ENCODE measurements at places on chromosomes 7 and 10.

DNA sequence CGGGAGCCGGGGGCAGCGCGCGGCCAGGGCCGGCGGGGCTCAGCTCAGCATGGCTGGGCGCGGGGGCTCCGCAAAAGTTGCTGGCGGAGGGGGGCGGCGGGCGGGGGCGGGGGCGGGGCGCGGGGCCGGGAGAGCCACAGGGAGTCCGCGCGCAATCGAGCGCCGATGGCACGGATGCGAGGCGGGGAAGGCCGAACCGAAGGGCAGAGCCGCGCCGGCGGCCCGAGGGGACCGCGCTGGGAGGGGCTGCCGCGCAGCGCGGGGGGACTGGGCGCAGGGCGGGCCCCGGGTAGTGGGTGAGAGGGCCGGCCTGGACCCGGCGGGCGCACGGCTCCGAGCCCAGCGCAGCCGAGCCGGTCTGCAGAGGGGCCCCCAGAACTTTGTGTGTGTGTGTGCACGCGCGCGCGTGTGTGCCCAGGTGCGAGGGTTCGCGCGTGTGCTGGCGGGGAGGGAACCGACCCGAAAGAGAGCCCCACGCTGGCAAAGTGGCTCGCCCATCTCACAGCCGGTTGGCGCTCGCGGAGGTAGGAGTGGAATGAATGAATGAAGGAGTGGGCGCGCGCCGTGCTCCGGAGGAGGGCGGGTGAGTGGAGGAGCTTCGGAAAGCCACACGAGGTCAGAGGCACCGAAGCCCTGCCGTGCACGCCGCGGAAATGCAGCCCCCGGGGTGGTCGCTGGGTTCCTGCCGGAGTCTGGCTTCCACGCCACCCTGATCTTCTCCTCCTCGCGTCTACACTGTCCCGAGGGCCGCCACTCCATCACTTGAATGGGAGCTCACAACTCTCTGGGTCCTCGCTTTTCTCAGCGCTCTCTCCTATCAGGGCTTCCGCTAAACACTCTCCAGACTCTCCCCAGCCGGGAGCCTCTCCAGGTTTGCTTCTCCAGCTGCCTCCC lies at the start of gene HIPK2:
Gene HIPK2, minus strand, starts transcription at position 51 of the 894 bp plus-strand sequence. CDS start 375 bp downstream, outside the sequence.
- peak; percentile 42 for DNase-seq

DNA sequence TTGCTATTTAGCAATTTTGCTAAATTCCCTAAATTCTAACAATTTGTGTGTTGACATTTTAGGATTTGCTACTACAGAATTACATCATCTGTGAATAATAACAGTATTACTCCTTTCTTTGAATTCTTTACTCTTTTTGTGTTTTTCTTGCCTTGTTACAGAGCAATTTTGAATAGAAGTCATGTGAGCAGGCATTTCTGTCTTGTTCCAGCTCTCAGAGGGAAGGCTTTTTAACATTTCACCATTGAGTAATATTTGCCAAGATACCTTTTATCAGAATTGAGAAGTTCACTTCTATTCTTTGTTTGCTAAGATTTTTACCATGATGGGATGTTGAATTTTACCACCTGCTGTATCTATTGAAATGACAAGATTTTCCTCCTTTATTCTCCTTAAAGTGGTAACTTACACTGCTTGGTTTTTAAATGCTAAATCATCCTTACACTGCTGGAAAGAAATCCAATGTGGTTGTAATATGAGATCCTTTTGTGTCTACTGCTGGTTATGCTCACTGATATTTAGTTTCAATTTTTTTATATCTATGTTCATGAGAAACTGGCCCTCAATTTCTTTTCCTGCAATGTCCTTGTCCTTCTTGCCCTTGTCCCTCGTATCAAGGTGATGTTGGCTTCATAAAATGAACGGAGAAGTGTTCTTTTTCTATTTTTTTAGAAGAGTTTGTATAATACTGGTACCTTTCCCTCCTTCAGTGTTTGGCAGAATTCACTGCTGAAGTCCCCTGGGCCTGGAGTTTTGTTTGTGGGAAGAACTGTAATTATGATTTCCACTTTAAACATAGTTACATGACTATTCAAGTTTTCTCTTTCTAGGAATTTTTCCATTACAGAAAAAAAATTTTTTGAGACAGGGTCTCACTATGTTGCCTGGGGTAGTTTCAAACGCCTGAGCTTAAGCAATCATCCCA lies 50.3 kb upstream of the ATP6V0A4 start:
- no peak for DNase-seq

GRCh38 chr7:102463841-102464576 lies 654 bp downstream of the ALKBH4 start:
- DNase-seq: no peak

DNA sequence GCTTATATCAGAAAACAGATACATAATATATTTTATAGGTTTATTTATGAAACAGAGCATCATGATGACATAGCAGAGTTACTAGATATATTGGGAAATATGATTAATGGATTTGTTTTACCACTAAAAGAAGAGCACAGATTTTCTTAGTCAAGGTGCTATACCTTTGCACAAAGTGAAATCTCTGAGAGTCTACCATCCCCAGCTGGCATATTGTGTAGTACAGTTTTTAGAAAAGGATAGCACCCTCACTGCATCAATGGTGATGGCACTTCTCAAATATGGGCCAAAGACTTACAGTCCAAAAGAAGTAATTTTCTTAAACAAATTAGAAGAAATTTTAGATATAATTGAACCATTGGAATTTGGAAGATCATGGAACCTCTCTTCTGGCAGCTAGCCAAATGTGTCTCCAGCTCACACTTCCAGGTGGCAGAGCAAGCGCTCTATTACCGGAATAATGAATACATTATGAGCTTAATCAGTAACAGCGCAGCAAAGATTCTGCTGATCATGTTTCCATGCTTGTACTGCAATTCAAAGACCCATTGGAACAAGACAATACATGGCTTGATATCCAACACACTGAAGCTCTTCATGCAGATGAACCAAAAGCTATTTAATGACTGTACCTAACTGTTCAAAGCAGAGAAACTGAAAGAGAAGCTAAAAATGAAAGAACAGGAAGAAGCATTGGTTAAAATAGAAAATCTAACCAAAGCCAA lies 21.9 kb upstream of the CREB3L2 start:
- no peak for DNase-seq

DNA sequence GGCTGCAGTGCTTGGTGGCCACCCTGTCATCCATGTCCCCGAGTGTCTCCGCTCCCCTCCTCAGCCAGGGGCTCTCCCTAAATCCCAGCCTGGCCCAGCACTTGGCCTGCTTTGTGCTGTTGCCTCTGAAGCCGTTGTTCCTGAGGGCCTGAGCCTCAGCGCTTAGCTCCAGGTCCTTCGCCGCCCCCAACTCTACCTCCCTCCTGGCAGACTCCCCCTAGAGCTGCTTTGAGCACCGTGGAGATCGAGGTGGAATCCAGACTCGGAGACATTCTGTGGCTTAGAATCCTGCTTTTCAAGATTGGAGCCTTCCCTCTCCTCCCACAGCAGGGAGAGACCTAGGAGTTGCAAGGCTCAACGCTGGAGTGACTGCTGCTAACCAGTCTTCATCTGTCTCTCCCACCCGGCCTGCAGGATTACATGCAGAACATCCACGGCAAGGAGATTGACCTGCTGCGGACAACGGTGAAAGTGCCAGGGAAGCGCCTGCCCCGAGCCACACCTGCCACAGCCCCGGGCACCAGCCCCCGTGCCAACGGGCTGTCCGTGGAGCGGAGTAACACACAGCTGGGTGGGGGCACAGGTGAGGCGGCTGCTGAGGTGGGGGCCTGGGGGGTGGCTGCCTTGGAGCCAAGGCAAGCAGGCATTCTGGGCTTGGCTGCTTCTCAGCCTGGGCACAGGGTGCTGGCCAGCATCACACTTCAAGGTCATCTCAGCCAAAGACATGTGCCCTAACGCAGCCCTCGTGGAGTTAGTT lies 33.3 kb downstream of the GBX1 start:
- DNase-seq: no peak

DNA sequence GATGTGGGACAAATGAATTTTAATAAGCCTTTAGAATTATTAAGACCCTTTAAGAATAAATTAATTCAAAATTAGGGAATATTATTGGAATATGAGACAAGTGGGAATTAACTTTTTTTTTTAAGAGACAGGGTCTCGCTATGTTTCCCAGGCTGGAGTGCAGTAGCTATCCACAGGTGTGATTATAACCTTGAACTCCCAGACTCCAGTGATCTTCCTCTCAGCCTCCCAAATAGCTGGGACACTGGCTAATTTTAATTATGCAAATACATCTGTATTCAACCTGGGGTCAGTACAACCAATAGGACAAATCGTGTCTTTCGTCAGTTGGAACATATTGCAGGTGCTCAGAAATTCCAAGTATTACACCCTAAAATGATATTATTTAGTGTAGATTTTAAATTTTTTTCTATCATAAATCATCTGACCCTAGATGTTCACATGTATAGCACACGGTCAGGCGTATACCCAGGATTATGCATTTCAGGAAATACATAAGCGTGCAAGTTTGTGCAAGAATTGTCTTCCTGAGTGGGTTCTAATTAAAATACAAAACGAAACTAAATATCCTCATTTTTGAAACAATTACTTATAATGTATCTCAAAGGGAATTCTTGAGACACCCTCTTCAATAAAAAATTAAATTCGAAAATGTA lies 1.2 kb downstream of the NT5C3A start:
- DNase-seq: no peak

DNA sequence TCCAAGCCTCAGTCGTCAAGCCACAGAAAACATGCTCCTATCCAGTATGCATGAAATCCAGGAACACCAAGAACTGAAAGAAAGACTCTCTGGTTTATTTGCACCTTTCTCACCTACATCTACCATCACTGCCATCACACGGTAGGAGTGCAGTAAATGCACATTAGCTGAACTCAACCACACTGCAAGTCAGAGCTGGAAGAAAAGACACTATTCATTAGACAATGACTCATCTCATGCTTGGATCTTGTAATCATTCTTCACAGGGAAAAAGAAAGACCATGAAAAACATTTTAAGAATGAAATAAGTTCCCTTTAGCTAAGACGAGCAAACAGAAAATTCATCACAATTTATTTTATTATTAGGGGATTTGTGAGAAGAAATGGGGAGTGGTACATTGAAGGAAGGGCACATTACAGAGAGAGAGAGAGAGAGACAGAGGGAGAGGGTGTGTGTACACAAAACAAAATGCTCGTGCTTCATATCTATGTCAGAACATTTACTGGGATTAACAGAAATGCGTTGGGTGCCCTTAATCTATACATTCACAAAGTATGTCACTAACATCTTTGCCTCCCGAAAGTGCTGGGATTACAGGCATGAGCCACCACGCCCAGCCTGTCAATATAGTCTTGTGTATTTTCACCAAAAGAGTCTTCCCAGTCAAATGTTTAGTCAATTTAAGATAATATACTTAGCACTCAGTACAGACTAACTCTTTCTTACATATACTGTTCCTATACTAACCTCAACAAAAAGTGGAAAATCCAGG lies 324.9 kb downstream of the PARD3 start:
- no peak for DNase-seq

- DNase-seq: no peak
Observed at GRCh38 chr10:50551894-50552293, 71.9 kb downstream of the SGMS1 start.

- DNase-seq: no peak
Observed at GRCh38 chr7:54960517-54960916, 58.3 kb upstream of the EGFR start.

GRCh38 chr10:132102717-132103110 lies 37.0 kb downstream of the JAKMIP3 start:
- DNase-seq: no peak

DNA sequence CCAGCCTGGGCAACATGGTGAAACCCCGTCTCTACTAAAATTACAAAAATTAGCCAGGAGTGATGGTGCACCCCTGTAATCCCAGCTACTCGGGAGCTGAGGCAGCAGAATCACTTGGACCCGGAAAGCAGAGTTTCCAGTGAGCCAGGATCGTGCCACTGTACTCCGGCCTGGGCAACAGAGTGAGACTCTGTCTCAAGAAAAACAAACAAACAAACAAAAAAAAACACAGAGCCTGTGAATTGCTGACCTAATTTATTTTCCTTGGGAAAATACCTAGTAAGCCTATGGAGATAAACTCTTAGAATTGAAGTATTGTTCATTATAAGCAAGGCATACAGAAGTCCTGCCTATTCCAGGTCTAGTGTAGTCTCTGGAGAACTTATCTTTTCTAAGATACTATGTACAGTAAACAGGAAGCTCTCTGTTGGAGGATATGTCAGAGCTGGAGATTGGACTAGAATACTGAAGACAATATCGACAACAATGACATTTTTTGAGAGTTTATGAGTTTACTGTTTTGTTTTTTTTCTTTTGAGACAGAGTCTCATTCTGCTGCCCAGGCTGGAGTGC lies 14.9 kb downstream of the GTF2I start:
- no peak for DNase-seq

- no peak for DNase-seq
Observed at GRCh38 chr10:128298587-128298986, 172.4 kb upstream of the MKI67 start.

- no peak for DNase-seq
Observed at GRCh38 chr7:37765872-37766525, 82.4 kb upstream of the NME8 start.

GRCh38 chr10:49161411-49161997 lies 26.7 kb downstream of the TMEM273 start:
- DNase-seq: no peak

DNA sequence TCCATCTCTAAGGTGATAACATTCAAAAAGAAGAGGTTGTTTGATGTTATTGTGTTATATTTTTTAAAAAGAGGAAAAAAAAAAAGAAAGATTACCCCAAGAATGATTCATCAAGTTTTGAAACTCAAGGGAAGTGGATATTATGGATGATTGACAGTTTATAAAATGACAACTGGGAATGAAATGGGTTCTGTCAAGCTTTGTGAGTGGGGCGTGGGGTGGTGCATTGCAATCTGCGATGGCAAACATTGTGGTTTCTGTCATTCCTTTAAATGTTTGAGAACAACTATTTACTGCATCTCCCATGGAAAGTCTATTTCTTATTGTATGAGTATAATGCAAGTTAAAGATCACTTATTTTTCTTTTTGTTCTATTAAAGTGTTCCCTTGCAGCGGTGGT lies 297.0 kb downstream of the CCDC3 start:
- DNase-seq: no peak

- no peak for DNase-seq
Observed at GRCh38 chr10:43127442-43127841, 10.8 kb upstream of the CSGALNACT2 start.

DNA sequence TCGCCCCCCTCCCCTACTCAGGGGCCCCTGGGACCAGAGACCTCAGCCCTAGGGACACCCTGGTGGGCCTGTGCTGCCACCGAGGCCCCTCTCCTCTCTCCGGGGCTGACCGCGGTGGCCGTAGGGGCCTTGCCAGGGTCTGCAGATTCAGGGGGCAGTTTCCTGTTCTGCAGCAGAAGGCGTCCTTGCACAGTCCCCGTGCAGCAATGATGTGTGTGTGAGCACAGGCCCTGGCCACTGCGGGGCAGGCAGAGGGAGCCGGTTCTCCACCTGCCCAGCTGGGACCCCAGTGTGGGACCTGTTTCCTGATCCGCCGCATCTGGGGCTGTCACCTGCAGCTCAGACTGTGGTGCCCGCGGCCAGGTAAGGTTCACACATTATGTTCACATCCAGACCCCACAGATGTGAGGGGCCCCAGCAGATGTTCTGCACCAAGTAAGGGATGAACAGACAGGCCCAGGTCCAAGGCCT lies 60.7 kb upstream of the DNAJB6 start:
- no peak for DNase-seq

All from DMS153 (cell line).